ENCODE measurements at places on chromosomes 1 and 21.

DNA sequence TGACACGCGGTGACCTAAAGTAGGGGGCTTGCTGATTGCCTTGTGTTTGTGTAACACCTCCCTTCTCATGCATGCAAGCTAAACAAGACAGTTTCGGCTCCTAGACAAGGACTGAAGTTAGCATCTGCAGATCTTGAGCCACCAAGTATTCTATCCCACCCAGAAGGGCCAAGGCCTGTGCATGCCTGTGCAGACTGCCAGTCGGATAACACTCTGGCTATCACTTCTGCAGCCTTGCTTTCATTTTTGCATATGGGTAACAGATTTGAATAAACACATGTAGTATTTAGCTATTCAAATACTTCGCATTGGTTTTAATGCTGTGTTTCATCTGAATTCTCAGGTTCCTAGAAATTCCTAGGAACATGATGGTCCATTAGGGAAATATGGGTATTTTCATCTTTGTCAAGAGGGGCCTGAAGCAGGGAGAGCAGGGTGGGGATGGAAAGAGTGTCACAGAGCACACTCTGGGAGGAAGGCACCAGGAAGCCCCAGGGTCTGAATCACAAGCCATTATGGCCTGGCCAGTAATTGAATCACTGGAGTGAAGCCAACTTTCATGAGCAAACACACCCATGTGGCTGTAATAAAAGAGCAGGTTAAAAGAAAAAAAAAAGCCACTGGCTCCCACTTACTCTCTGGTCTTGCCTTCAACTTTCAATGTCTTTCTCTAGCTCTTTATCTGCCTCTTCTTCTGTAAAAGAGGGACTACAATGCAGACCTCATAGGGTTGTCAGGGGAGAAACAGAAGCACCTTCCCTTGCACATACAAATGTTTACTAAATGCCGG, 28.3 kb downstream of the GADD45A start:
- DNase-seq, result no peak

DNA sequence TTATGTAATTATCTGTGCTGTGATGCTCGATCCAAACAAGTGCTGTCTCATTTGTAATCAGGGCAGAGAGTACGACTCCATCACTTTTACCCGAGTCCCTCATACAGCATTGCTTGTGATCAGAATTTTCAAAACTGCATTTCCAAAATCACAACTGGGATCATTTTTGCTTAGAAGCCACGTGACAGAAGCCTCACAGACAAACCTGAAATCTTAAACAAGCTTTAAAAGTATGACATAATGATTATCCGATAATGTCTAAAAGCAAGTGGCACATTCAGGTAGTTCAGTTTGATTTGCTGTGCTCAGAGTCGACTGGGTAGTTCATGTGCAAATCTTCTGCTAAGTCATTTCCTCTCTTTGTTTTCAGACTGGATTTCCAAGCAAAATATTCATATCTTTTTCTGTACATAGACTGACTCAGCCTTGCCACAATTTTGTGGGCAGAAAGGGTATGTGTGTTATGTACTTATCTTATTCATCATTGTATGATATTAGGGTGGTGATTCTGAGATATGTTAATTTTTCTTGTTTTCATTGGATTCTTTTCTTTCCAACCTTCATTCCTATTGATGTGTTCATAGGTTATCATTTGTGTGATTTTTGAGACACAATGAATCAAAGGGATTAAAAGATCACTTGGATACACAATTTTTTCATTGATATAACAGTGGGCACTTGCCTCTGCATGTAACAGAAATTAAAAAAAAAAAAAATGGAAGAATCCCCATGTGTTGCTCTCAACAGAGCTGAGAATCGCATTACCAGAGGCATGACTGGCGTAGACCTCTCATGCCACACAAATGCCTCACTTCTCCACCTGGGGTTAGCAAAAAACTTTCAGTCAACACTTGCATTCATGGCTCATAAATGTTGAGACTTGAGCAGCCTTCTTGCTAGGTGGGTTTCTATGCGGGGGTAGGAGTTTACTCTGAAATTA, 355.7 kb downstream of the LTN1 start:
- DNase-seq, result peak; percentile 79

DNA sequence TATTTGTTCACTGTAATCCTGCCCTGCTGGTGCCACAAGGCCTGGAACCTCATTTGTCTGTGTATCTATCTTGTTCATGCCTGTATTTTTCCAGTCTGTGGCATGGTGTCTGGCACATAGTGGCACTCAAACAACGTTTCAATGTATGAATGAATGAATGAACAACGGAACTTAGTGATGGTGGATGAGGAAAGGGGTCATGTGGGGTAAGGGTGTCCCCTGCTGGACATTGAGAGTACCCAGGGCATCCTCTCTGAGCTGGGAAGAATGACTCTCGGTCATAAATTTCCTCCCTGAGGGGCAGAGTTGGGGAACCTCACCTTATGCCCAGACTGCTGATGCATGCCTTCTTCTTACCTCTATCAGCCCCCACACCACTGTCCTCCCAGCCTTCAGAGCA, 18.9 kb upstream of the ZNF683 start:
- DNase-seq, result no peak

- no peak for DNase-seq
Observed at GRCh38 chr1:228992907-228993535, 257.7 kb downstream of the RHOU start.

- DNase-seq, result no peak
Observed at GRCh38 chr1:22207511-22208267, 64.8 kb upstream of the WNT4 start.

DNA sequence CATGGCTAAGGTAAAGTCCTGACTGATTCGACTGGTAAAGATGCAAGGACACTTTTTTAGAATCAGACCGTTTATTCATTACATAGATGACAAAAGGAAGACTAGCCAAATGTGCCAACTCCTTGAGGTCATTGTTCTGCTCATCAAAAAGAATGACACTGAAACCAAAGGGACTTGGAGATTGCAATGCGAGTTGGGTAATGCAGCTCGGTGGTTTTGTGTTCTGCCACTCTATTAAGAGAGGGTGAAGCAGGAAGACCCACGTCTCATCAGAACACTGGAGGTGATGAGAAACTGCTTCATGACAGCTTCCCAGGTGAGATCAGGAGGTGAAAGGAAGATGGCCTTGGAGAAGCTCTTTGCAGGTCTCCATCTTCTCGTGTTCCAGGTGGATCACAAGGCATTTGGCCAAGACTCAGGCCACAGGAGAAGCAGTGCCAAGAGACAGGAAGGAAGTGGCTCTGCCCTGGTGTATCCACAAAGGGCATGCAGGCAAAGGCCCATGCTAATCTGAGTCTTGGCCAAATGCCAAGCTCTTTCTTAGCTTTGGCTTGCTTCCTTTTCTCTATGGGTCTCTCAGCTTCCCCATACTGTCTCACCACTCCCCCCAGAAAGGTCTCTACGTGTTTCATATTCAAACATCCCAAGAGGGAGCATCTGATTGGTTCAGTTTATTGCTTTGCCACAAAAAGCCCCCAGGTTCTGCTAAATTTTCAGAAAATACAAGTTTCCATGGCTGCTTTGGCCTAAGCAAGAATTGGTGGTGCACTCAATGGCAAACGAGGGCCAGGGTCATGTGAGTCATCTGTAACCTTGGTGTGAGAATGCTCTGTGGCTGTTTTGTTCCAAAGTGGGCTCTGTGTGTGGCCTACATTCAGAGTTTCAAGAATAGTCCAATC, 5.7 kb upstream of the CCT8 start:
- no peak for DNase-seq

- no peak for DNase-seq
Observed at GRCh38 chr1:214277704-214278635, 3.0 kb upstream of the SMYD2 start.

- no peak for DNase-seq
Observed at GRCh38 chr1:33328817-33329216, 7.9 kb upstream of the A3GALT2 start.

DNA sequence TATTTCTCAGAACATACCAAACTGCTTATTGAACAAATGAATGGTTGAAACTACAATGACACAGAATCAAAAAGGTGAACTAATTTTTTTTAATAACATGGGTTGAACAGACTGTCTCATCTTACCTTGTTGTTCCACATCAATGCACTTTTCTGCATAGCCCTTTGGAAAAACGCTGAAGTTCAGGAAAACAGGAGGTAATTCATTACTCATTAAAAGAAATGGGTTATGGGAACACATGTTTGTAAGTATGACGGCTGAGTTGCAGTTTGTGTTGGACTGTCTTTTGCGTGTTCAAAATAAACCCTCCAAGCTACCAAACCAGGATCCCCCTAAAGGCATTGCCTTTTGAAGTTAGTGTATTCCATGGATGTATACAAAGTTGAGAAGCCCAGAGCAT, 514.9 kb upstream of the PKN2 start:
- no peak for DNase-seq

GRCh38 chr1:221334062-221334461, 407.8 kb downstream of the DUSP10 start:
- DNase-seq, result no peak

DNA sequence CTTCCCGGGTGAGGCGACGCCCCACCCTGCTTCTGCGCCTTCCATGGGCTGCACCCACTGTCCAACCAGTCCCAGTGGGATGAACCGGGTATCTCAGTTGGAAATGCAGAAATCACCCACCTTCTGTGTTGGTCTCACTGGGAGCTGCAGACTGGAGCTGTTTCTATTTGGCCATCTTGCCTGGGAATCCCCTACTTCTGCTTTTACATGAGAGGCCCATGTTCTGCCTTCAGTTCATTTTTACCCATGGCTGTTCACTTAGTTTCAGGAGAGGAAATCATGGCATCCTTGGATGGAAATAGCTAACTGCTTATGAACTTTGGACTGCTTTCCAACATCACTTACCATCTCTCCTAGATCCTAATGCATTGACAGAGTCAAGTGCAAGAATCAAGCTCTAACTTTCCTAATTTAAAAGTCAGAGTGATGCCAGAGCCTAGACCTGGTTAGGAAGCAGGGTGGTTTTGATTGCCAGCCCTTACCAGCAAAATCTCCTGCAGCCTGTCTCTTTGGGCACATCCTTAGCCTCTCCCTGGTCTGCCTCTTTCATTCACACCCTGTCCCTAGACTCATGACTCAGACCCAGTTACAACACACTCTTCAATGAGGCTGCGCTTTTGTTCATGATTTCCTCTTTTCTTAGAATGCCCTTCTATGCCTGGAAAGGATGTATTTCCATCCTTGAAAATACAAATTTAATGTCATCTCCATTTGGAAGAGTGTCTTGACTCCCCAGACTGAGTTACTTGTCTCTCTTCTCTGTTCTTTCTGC, 137.2 kb downstream of the KCTD3 start:
- peak; percentile 18 for DNase-seq

GRCh38 chr1:40564506-40564905, 33.1 kb downstream of the ZNF684 start:
- DNase-seq, result no peak

GRCh38 chr1:40372658-40373322, 737 bp upstream of the SMAP2 start:
- DNase-seq, result no peak

- DNase-seq, result no peak
Observed at GRCh38 chr21:39373634-39374033, 24.7 kb upstream of the HMGN1 start.

DNA sequence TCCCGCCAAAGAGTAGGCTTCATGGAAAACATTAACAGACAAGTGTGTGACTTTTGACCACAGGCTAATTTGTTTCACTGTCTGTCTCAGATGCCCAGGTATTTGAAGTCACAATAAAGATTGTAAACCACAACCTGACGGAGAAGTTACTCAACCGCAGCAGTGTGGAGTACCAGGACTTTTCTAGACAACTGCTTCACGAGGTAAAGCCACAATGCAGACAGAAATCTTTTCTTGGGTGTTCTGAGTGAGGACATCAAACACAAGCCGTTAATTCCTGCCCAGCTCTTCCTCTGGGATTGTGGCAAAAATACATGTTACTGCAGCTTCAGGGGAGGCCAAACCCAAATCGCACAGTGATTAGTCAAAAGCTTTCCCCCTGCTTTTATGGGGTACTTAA, 31.0 kb downstream of the UMODL1 start:
- no peak for DNase-seq

- no peak for DNase-seq
Observed at GRCh38 chr1:212107481-212107880, 71.9 kb downstream of the DTL start.

DNA sequence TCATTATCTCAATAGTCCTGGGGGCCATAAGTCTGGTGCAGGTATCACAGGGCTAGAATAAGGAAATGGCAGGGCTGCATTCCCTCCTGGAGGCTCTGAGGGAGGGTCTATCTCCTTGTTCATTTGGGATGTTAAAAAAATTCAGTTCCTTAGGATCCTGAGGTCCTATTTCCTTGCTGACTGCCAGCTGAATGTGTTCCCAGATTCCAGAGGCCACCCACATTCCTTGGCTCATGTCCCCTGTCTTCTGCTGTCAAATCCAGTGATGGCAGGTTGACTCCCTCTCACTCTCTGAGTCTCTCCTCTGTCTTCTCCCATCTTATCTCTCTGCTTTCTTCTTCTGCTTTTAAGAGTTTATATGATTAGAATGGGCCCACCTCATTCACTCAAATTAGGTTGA, 400.6 kb downstream of the PTPRU start:
- DNase-seq, result no peak

DNA sequence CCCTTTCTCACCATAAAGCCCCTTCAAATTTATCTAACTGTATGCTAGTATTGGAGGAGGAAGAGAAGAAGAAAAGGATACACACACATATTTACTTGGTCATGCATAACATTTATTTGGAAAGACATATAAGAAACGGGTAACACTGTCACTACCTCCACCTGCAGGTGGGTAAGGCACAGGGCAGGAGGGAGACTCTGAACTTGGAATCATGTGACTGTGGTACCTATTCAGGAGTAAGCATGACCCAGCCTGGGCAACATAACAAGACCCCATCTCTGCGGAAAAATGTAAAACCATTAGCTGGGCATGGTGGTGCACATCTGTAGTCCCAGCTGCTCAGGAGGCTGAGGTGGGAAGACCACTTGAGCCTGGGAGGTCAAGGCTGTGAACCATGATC, 1.4 kb upstream of the PADI6 start:
- no peak for DNase-seq

GRCh38 chr1:240912821-240913220, 300.9 kb upstream of the GREM2 start:
- DNase-seq, result no peak

- DNase-seq, result no peak
Observed at GRCh38 chr1:104760017-104760416, 1010.3 kb downstream of the AMY1C start.

DNA sequence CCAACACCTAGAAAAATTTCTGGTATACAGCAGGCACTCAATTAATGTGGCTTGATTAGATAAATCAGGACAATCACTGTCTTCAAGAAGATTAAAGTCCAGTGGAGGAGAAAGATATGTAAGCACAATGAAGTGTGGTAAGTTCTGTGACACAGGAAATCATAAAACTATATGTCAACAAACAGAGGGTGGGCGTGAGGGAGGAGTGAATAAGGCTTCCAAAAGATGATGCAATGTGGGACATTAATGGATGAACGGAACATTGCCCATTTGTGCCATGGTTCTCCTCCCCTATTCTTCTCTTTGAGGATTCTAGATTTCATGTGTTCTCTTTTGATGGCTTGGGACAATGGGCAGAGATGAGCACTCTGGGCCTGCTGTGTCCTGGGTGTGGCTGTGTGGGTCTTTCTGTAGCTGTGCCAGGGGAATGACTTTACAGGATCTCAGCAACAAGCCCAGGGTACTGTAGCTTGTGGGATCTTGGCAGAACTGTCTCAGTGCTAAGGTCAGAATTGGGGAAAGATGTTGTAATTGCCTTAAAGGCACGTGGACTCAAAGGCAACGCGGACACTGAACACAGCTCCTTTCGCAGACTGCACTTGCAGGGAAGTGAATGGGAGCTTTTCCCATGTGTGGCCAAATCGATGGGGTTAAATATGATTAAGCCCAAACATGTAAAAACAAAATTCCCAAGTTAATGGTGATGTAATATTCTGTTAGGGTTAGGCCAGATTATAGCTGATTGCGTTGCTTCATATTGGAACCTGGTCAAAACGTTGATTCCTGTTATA, 366.9 kb downstream of the TGFB2 start:
- no peak for DNase-seq
